GM23248 (cell line): ENCODE measurements at places on chromosomes 12 and 14. TPM values are rescaled to one million over a fixed set of nuclear protein-coding genes. Genes with fewer than 3 reads are reported as not detected.

GRCh38 chr12:2583091-2583497, 211.7 kb upstream of the FKBP4 start:
- peak; percentile 80 for DNase-seq

- peak; percentile 55 for DNase-seq
These were observed 2.8 kb upstream of the BAZ2A start for GRCh38 chr12:56632701-56633467.

DNA sequence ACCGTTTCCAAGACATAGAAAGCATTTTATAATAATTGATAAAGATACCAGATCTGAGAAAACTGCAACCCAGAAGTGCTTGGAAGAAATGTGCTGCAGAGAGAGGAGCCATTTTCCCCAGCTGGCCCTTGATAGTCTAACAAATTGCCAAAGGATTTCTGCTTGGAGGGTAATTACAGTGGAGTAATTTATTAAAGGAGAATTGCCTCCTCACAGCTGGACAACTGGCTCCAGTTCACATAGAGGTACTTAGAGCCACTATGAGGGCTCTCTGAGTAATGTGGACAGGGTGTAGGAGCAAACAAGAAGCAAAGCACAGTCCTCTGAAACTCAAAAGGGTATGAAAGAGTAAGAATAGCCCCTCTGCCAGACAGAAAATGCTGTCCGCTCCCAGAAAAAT, 335.6 kb downstream of the SYT1 start:
- DNase-seq, result no peak

- DNase-seq, result peak; percentile 6
These were observed 52.3 kb downstream of the IPO8 start for GRCh38 chr12:30643366-30643765.

DNA sequence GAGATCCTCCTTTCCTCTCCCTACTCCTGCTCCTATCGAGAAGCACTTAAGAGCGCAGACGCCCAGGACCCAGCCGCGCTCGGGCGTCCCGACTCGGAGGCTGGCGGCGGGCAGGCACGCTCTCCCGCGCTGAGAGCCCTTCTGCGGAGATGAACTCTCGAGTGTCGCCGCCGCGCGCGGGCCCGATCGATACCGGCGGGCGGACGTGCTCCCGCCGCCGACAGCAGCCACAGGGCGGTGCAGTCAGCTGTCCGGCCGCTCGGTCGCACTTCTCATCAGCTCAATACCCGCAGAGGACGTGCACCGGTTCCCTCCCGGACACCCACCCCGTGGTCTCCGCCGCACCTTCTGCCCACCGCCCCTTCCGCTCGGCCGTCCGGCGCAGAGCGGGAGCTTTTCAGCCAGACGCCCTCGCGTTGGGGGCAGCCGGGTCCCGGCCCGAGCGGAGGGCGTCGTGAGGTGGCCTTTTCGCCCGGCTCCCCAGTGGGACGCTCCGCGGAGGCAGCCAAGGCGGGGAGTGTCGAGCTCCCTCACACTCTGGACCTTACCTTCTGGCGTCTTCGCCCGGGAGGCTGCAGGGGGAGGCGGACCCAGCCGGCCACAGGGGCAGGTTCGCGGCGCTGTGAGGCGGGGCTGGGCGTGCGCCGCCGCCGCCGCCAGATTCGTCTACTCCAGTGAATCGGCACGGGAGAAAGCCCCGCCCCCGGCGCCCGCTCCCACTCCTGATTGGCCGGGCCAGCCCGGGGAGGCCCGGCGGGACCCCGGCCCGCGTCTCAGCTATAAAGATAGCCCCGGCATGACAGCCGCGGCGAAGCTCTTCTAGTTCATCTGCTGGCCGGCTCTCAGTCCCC, at the start of gene INSM2:
Gene INSM2 (plus strand): TSS at position 808 of the 851 bp plus-strand sequence. CDS start 89 bp downstream, outside the sequence.
- DNase-seq, result peak; percentile 65

DNA sequence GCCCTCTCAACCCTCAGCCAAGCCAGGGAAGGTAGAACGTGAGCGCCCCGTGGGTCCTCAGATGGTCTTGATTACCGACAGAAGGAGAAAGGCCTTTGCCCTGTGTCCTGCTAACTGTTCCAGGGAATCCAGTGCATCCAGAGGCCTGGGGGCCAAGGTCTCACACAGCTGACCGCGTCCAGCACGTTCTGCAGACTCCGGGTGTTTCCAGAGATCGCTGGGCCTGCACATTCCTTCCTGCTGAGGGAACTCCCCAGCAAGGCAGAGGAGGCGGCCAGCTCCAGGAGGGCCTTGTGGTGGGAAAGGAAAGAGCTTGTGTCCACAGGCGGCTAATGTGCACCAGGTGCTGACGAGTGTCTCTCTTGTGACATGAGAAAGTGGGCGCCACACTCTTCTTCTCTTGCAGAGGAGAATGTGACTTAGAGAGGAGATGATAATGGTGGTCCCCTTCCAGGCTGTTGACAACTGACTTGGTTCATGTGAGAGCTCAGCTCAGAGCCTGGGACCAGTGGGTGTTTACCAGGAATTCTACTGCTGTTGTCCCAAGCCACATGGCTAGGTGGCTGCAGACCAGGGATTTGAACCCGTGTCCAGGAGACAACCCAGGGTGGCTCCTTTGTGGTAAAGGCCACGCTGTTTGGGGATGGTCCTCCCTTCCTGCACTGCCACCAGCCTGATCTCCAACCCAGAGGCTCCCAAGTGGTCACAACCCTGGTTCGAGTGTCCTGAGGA, 46.8 kb upstream of the DLK1 start:
- peak; percentile 78 for DNase-seq

GRCh38 chr14:51518280-51518679, 133.4 kb upstream of the FRMD6 start:
- no peak for DNase-seq

GRCh38 chr12:102954134-102954533, 3.3 kb upstream of the ASCL1 start:
- no peak for DNase-seq

GRCh38 chr12:79782172-79782900, 91.6 kb upstream of the PAWR start:
- peak; percentile 73 for DNase-seq

The NUDT14 gene
- 10.8 and 12.4 TPM in 2 replicates for polyA plus RNA-seq

The LTBR gene
- polyA plus RNA-seq, result 113 and 117 TPM in 2 replicates

The DDX47 gene
- 119 and 123 TPM in 2 replicates for polyA plus RNA-seq

The LRRK2 gene
- 1.7 and 1.8 TPM in 2 replicates for polyA plus RNA-seq

The NTN4 gene
- 35.2 and 36.9 TPM in 2 replicates for polyA plus RNA-seq

The LRRIQ1 gene
- polyA plus RNA-seq, result 0.88 and 1.3 TPM in 2 replicates

The MYF5 gene
- not detected in 2 replicates for polyA plus RNA-seq
